CD4-positive, alpha-beta T cell treated with Interleukin-15 for 4 hours (primary cell): ENCODE measurements at places on chromosomes 2 and 18.

GRCh38 chr18:34364699-34365098, 140.0 kb upstream of the NOL4 start:
- DNase-seq = no peak

DNA sequence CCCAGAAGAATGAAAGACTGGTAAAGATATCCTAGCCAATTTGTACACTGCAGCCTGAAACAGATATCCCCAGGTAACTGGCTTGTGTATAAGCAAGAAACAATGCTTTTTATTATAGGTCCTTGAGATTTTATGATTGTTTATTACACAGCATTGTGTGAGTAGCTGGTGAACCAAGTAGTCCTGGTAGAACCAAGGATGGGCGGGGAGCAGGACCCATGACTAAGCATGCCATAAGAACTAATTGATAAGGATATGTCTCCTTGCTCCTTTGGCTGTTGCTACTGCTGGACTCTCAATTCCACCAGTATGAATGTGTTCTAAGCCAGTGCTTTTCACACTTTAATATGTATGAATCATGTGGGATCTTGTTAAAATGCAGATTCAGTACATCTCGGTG, 12.3 kb upstream of the ALMS1 start:
- no peak for DNase-seq

- no peak for DNase-seq
Observed at GRCh38 chr2:28373854-28374253, 18.8 kb upstream of the FOSL2 start.

DNA sequence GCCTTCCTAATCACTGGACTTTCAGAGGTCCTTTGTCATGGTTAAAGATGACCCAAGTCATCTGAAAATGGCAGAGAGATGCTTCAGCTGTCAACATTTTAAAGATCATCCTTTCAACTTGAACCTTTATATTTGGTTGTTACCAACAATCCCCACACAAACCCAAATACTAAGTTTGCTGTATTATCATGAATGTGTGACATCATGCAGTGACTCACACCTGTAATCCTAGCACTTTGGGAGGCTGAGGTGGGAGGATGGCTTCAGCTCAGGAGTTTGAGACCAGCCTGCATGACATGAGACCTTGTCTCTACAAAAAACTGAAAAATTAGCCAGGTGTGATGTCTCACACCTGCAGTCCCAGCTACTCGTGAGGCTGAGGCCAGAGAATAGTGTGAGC, 55.2 kb upstream of the NRP2 start:
- no peak for DNase-seq

- no peak for DNase-seq
Observed at GRCh38 chr2:217096474-217097225, 236.8 kb upstream of the TNP1 start.

DNA sequence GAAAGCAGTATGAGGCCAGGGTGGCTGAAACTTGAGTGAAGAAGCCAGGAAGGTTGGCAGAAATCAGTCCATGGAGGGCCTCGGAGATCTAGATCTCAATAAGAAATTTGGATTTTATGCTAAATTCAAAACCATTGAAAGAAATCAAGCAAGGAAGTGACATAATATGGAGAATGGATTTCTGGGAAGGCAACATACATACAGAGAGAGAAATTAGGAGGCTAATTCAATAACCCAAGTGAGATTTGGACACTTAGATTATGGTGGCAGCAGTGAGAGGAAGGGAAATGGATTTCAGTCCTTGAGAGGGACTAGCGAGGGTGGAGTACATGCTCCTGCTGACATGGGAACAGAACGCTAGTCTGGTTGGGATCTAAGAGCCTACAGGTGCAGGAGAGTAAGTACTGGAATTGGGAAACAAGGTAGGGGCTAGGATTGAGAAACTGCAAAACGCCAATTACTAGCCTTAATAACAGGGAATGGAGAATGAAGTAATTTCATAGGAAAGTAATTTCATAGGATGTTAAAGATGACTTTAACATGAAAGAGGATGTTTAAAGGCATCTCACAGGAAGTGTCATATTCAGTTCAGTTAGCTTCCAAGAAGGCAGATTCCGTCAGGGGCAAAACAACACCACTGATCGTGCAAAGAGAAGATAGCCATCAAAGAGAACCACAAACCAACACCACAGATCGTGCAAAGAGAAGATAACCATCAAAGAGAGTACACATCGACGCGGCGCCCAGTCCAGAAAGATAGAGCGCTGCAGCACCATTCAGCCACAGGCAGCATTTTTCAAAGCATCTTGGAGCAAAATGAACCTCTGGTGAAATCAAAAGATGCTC, 27.2 kb downstream of the CDKL4 start:
- peak; percentile 88 for DNase-seq

GRCh38 chr18:23213200-23213599, 77.9 kb downstream of the CABLES1 start:
- DNase-seq = no peak

- DNase-seq = no peak
Observed at GRCh38 chr2:75612108-75612861, 34.3 kb upstream of the MRPL19 start.

GRCh38 chr2:190701586-190701985, 52.7 kb downstream of the NAB1 start:
- no peak for DNase-seq

DNA sequence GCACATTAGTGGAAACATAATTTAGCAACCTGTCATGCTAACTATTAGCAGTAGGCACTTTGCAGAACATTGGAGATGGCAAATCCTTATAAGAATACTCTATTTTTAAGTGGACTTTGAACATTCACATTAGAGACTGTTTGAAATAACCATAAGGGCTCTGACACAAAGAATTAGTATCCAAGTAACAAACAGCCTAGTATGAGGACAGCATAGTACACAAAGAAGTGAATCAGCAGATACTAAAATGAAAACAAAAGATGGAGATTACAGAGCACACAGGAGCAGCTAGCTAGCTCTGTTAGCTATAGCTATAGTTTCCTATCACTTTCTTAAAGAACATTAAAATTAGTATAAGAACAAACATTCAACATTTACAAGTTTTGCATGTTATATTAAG, 256.3 kb upstream of the SPOPL start:
- DNase-seq = no peak

DNA sequence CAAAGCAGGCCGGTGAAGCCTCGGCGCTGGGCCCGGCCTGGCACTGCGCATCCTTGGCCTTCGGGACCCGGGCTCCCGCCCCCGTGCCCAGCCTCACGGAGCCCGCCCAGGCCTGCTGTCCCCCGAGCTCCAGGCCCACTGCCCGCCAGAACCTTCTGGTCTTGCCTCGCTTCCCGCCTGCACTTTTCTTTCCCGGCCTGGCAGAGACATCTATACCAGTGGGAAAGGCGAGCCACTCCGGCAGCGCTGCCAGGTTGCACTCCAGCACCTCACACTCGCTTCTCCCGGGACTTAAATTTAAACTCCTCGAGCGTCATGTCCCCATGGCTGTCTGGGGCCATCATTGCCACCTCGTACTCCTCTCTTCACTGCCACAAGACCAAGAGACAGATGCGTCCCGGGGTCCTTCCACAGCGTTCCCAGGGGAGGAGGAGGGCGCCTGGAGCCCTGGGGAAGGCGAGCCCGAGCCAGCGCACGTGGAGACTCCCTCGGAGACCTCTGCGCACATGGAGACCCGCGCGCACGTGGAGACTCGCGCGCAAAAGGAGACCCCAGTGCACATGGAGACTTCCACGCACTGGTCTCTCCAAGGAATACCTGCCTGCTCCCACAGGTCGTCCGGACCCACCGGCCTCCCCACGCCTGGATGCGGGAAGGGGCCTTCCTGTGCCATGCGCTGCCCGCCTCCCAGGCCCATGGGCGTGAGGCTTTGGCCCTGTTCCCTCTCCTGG, 253.1 kb upstream of the SALL3 start:
- DNase-seq = no peak

DNA sequence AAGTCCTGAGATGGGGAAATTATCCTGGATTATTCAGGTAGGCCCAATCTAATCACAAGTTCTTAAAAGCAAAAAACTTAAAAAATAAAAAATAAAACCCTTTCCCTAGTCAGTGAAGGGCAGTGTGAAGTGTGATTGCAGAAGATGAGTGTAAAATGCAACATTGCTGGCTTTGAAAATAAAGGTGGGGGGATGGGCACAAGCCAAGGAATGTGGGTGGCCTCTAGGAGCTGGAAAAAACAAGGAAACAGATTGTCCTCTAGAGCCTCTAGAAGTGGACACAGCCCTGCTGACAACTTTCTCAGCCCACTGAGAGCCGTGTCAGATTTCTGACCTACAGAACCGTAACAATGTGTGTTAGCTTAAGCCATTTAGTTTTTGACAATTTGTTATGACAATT, 184.3 kb upstream of the HNRNPA3 start:
- no peak for DNase-seq

- DNase-seq = peak; percentile 43
Observed at GRCh38 chr2:68709421-68709911, 25.1 kb upstream of the ARHGAP25 start.

GRCh38 chr2:111667542-111668273, 216.3 kb downstream of the ANAPC1 start:
- no peak for DNase-seq

- DNase-seq = no peak
Observed at GRCh38 chr2:182080493-182080892, 94.8 kb downstream of the PPP1R1C start.

GRCh38 chr2:99936065-99936464, 206.3 kb downstream of the AFF3 start:
- DNase-seq = no peak

DNA sequence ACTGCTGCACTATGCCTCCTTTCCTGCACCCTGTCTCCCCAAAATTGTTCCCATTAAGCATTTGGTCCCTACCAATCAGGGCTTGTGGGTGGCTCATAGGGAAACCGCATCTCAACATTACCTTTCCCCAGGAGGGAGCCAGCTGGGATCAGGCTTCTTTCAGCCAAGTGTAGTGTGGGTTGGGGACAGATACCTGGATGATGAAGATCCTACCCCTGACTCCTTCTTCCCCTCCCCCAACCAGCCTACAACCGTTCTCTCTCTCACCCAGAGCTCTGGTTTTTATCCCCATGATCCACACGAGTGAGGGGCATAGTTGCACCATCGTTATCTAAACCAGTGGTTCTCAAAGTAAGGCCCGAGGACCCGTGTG, 40.0 kb downstream of the ACOXL start:
- DNase-seq = no peak

DNA sequence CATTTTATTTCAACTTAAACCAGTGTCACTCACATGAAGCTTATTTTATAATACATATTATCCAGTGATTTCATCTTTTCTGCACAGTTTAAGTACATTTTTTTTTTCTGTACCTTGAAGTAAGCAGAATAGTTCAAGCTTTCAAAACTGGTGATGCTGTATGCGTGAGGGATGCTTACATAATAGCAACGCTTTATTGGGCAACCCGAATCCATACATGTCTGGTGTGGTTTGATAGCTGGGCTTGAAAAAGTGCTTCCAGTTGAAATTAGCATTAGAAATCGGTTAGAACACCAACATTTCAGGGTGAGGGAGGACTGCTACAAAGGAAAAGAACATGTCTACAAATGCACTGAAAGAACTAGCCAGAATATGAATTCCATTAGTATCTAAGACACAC, 117.4 kb downstream of the MBP start:
- DNase-seq = no peak

DNA sequence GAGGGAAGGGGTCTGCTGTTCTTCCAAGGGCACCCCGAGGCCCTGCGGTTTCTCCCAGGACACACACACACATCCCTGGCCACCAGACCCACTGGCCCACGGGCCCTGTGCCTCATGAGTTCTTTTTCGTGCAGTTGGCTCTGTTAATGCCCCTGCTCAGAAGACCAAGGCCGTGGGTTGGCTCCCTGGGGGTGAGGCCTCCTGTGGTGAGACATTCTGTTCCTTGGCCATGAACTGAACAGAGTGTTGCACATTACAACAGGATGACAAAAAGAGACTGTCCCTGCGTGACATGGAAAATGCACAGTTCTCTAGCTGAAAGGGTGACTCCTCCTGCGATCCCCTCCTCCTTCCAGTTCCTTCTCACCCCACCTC, 30.7 kb downstream of the SH2D6 start:
- no peak for DNase-seq

DNA sequence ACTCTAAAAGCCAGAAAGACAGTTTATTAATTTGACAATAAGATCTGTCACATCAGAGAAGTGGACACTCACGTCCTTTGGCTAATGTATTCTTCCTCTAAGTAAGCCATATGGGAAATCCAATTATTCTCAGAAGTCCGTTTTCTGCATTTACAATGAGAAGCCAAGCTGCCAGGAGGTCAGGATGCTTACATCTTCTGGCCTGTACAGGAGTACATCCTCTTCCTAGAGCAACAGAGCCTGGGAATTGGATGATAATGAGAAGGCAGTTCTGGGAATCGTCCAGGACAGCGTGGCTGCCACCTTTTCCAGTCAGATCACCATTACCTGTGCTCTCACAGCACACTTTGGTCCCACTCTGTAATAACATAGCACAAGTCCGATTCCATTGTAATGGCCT, 5.2 kb downstream of the RAPGEF4 start:
- no peak for DNase-seq

DNA sequence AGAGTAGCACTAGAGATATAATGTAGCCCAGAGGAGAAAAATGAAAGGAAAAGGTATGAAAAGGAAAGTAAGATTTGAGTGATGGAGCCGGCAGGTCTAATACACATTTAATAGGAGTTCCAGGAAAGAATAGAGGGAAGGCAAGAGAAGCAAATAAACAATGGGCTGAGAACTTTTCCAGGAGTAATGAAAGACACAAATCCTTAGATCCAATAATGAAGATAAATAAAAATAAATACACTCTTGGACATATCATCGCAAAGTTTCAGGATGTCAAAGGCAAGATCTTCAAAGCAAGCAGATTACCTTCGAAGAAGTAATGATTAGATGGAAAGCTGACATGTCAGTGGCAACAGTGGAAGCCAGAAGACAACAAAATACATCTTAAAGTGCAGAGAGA, 102.0 kb upstream of the YWHAQ start:
- DNase-seq = no peak

GRCh38 chr2:68216454-68217310, 35.6 kb downstream of the PPP3R1 start:
- DNase-seq = no peak

- DNase-seq = no peak
Observed at GRCh38 chr18:11736656-11737055, 47.6 kb downstream of the GNAL start.

GRCh38 chr2:238237431-238238135, 2.3 kb downstream of the HES6 start:
- no peak for DNase-seq

- DNase-seq = no peak
Observed at GRCh38 chr2:181111059-181111458, 130.7 kb downstream of the UBE2E3 start.

- no peak for DNase-seq
Observed at GRCh38 chr18:79576686-79577351, 102.8 kb upstream of the CTDP1 start.

DNA sequence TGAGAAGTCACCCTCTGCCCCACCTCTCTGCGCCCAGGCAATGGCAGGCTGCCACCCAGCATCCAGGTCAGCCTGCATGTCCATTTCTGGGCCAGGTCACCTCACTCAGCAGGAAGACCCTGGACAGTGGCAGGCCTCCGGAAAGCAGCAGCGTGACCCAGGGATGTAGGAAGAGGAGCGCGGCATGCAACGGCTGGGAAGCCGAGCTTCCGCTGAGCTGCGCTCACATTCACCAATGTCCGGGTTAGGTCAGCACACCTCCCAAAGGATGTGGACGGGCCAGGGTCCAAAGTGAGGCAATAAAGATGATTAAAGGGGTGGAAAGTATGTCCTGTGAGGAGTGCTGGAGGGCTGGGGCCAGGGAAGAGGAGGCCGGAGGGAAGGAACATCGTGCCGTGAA, 174.5 kb downstream of the CTIF start:
- no peak for DNase-seq
